HS-5 (cell line): ENCODE measurements at places on chromosomes 3 and 15.

- no peak for DNase-seq
Observed at GRCh38 chr3:58422756-58423325, 10.8 kb downstream of the PDHB start.

DNA sequence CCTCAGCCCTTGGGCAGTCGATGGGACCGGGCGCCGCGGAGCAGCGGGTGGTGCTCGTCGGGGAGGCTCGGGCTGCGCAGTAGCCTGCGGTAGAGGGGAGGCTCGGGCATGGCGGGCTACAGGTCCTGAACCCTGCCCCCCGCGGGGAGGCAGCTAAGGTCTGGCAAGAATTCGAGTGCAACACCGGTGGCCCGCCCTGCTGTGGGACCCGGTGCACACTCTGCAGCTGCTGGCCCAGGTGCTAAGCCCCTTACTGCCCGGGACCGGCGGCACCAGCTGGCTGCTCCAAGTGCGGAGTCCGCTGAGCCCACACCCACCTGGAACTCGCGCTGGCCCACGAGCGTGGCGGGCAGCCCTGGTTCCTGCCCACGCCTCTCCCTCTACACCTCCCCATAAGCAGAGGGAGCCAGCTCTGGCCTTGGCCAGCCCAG, 377.7 kb upstream of the RBMS3 start:
- DNase-seq = no peak

DNA sequence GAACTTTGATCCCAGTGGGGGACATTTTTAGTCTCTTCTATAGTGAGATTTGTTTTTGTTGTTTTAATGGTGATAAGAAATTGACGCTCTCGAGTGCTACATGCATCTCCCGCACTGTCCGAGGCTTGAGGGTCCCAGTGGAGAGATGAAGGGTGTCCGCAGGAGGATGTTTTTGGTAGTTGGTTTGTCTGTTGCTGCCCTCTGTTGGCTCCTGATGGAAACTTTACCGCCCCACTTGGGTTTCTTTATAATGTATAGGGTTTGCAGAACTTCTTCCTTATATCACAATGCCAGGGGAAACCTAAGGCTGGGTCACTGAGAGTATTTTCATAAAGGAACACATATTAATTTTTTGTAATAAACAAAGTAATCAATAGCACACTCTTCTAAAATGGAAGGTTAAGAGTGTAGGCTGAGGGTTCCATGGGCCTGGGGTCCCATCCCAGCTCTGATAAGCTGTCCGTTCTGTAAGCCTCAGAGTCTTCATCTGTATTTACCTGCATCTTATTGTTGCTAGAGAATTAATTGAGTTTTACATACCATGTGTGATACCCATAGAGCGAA, 185.3 kb upstream of the FEZF2 start:
- DNase-seq = no peak

DNA sequence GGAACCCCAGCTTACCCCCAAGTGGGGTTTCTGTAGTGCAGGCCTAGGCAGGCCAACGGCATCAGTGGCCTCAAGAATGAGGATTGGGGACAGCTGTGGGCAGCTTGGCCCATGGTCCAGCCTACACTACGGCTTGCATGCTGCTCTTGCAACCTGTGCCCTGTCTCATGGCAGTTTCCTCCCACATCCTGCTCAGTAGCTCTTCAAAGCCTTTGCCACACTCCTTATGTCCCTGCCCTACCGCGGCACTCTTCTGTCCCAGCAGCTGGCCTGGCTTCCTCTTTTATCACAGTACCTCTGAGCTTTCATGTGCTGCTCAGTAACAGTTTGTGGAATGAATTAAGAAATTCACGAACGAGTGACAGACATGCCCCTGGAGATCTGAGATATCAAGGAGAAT, 431.0 kb downstream of the EPHB1 start:
- DNase-seq = no peak

- DNase-seq = no peak
Observed at GRCh38 chr3:139676632-139677387, 962 bp downstream of the NMNAT3 start.

- peak; percentile 57 for DNase-seq
Observed at GRCh38 chr15:52651868-52652267, 27.3 kb downstream of the ATOSA start.

DNA sequence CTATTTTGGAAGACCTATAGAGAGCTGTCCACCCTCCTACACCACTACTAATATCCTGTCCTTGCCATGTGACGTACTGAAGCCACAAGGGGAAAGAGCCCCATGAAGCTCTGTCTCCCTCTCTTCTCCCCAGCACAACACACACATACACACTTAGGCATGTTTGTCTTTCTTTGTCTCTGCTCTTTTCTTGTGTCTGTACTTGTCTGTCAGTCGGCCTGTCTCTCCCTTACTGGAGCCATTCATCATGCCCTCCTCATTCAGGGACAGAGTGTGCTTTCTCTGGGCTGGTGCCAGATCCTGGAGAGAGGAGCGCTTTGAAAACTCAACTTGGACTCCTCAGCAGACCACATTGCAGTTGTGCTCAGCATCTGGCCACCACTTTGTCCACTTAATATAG, 47.6 kb downstream of the PSMD6 start:
- no peak for DNase-seq

GRCh38 chr15:67917037-67917436, 77.2 kb upstream of the RNU6-1 start:
- no peak for DNase-seq

- peak; percentile 22 for DNase-seq
Observed at GRCh38 chr15:73844356-73844755, 29.0 kb upstream of the TBC1D21 start.

- no peak for DNase-seq
Observed at GRCh38 chr15:91184441-91184840, 84.4 kb downstream of the SV2B start.

GRCh38 chr3:81980596-81981494, 219.4 kb upstream of the GBE1 start:
- DNase-seq = no peak

DNA sequence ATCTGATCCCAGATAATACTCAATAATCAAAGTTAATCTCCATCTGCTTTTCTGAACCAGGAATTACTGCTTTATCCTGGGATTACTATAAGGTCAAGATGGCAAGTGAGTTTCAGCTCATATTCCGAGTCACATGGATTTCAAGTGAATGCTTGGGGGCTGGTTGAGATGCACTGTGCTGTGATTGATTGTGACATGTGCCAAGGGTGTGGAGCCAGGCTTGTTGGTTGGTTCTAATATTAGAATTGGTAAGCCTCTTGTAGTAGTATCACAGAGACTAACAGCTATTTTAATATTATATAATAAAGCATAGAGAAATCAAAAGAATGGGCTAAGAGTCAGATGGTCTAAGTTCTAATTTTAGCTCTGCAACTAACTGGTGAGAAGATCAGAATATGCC, 74.2 kb upstream of the ICE2 start:
- DNase-seq = no peak

- DNase-seq = no peak
Observed at GRCh38 chr3:851098-851790, 241.6 kb upstream of the CNTN6 start.

GRCh38 chr3:125213364-125213755, 812 bp upstream of the SLC12A8 start:
- no peak for DNase-seq

DNA sequence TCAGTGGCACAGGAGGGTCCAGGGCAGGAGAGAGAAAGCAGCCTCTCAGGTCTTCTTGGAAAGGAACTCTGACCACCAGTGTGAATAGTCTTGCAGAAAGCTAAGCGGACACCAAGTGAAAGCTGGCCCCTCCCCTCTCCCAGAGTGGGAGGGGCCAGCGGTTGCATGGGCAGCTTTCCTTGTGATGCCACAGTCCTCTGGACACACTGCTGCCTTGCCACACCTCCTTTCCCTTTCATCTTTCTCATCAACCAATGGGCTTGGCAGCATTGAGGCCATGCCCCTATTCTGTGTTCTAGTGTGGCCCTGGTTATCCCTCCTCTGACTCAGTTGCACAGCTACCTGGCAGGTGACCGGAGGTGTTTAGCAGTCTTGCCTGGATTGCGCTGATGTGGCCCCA, 49.7 kb upstream of the GOLGA6B start:
- no peak for DNase-seq

DNA sequence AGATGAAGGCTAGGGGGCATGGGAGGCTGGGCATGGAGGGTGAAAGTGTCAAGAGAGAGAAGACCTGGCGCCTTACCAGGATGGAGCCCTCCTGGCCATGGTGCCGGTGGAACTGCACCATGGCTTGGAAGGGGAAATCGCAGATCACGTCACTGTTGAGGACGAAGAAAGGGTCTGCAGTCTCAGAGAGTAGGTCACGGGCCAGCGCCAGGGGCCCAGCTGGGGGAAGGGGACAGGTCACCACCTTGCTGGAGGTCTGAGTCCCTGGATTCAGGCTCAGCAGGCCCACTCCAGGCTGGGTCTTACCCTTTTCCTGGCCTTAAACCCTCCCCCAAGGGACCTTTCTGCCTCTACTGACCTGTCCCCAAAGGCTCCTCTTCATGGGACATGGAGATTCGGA, 855 bp downstream of the GMPPB start:
- no peak for DNase-seq

GRCh38 chr3:22129101-22129500, 378.1 kb upstream of the ZNF385D start:
- no peak for DNase-seq

DNA sequence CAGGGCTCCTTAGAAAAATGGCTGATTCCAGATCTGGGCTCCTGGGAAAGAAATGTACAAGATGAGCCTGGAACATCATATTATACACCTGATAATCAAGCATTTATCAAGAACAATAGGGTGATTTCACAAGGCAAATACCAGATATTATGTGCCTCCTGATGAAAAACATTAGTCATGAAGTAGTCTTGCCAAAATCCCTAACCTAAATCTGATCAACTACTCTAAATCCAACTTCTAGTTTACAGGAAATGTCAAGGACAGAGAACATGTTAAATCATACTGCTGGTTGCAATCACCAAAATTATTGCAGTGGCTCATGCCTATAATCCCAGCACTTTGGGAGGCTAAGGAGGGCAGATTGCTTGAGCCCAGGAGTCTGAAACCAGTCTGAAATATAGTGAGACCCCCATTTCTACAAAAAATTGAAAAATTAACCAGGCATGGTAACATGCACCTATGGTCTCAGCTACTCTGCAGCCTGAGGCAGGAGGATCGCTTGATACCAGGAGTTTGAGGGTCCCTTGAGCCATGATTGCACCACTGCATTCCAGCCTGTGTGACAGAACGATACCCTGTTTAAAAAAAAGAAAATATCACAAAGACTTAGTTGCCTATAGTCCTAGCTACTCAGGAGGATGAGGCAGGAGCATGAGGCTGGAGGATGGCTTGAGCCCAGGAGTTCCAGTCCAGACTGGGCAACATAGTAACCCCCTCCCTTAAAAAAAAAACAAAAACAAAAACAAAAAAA, 34.9 kb upstream of the ATP13A3 start:
- peak; percentile 69 for DNase-seq

DNA sequence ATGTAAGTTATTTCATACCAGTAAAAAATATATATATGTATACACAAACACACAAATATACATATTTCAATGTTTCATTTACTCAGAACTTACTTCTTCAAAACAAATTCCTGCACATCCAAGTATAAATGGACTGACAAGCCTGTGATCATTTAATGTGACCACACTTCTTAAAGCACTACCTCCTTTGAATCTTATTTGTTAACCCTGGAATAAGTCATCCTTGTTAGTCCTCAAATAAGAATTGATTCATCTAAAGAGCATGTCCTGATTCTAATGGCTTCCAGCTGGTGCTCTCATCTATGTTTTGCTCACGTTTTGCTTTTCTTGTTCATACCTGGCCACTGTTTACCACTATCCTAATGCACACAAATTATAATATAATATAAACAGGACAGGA, 103.9 kb upstream of the UBP1 start:
- DNase-seq = peak; percentile 28

DNA sequence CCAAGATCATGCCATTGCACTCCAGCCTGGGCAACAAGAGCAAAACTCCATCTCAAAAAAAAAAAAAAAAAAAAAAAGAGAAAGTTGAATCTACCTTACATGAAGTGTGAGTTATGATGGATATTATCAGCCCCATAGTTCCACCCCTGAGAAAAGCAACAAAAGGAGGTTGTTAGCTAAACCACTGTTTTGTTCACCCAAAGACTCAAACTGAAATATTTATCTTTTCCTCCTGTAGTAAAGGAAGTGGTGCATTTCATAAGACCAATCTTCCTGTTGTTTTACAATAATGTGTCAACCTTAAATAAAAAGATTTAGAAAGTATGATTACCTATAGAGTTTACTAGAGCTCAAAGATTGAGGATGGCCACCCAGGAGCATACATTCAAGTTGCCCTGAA, 18.7 kb upstream of the TRMT10C start:
- DNase-seq = no peak

- no peak for DNase-seq
Observed at GRCh38 chr3:125250973-125251372, 38.4 kb upstream of the SLC12A8 start.

GRCh38 chr3:133938770-133939462, 43.2 kb upstream of the RAB6B start:
- no peak for DNase-seq

- DNase-seq = no peak
Observed at GRCh38 chr3:59843821-59844220, 794.0 kb upstream of the CFAP20DC start.

DNA sequence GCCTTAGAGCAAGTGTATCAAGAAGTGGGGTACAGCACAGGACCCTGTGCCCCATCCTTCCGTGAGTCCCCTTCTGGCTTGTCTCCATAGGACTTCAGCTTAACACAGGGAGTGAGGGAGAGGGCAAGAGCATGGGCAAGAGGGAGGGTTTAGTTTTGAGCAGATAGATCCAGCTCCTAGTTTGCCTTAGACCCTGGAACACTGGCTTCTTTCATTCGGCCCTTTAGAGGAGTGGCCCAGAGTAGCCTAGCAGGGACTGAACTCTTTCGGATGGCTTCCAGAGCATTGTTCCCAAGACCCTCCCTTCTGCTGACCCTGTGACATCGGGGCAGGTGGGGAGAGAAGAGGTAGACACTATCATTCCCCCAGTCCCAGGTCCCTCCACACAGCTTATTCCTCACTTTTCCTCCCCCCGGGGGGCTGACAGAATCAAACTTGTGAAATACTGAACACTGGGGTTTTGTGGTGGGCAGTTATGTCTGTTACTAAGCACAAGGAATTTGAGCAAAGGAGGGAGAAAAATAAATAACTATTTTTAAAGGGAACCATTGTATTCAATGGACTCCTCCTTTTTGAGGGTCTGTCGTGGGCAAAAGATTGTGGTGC, 289.6 kb upstream of the C2CD4B start:
- no peak for DNase-seq

- DNase-seq = no peak
Observed at GRCh38 chr3:194280777-194281176, 70.4 kb downstream of the CPN2 start.

DNA sequence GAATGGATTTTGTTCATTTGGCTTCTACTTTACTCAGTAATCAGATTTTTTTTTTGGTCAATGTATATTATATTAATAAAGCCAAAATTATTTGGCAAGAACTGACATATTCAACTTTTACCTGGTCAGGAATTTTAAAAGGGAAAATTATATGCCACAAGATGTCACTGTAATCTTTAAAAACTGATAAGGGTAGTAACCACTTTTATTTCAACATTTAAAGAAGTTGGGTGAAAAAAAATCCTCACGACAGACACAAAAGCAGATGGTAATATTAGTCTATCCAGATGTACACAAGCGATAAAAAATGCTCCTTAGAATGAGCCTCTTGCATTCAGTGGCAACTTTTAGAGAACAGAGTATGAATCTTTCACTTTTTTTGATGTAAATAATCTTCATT, 101.9 kb downstream of the SERPINI1 start:
- DNase-seq = no peak

- peak; percentile 70 for DNase-seq
Observed at GRCh38 chr3:98784666-98785600, 21.8 kb downstream of the ST3GAL6 start.
